Stimulated activated CD8-positive, alpha-beta memory T cell treated with anti-CD3 and anti-CD28 coated beads, Interleukin-15, amount 100 ng/mL, for 48 hours (primary cell): ENCODE measurements at places on chromosomes 2 and 18.

DNA sequence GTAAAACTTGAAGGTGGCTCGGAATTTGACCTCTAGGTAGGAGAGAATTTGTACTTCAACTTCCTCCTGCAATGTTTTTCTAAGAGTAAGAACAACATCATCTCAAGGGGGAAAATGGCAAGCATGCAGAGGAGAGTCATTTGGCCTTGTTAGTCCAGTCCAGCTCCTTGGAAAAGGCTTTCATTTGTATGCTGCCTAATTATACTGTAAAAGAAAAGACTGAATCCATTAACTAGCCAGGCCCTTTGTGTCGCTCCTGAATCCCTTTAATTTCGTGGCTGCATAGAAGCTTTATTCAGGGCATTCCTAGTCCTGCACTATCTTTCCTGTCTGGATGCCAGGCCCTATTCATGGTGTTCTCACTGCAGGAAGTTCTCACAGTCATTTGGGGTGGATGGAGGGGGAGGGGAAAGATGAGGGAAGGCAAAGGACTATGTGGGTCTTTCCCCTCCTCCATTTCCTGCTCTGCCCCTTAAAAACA lies 36.0 kb downstream of the PHLPP1 start:
- DNase-seq, result no peak

GRCh38 chr2:24424387-24424786 lies 64.1 kb upstream of the ITSN2 start:
- no peak for DNase-seq

DNA sequence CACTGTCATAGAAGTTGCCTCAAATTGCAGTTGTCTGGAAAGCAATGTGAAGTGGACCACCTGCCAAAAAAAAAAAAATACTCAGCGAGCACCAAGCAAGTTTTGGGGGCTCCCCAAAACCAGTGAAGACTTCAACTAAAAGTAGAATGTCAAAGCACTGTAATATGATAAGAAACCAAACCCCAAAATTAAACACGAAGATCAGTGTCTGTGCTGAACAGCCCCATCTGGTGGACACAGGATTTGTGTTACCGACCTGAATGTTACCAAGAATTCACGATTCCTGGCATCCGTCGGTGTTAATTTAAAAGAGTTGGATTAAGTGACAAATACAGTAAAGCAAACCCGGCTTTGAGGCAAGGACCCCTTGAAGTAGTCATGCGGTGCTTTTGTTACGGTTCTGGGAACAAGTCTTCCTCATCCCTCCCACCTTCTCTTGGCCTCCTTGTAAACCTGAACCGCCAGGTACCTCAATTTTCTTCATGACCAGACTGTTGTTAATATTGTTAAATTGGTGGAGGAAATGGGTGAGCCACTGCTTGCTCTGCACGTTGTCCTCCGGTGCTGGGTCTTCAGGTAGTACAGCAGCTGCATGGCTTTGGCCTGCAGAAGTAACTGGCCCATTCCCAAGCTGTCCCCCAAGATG lies 31.3 kb upstream of the SSB start:
- peak; percentile 10 for DNase-seq

DNA sequence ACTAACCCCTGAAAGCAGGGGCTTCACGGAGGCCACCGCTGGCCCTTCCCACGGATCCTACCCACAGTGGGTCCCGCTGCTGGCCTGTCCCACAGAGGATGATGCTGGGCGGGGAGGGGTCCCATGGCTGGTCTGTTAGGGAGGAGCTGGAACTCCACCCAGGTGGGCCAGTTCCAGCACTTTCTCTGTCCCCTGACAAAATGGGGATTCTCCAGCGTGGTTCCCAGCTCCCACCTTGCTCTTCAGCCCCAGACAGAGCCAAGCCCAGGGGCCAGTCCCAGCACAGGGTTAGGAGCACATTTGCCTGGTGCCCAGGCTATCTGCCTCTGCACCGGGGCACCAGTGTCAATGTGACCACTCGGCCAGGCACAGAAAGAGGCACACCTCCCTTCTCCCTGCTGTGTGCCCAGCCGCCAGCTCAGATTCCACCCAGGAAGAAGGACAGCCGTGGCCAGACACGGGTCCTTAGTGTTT lies 50.0 kb downstream of the ANKMY1 start:
- no peak for DNase-seq

DNA sequence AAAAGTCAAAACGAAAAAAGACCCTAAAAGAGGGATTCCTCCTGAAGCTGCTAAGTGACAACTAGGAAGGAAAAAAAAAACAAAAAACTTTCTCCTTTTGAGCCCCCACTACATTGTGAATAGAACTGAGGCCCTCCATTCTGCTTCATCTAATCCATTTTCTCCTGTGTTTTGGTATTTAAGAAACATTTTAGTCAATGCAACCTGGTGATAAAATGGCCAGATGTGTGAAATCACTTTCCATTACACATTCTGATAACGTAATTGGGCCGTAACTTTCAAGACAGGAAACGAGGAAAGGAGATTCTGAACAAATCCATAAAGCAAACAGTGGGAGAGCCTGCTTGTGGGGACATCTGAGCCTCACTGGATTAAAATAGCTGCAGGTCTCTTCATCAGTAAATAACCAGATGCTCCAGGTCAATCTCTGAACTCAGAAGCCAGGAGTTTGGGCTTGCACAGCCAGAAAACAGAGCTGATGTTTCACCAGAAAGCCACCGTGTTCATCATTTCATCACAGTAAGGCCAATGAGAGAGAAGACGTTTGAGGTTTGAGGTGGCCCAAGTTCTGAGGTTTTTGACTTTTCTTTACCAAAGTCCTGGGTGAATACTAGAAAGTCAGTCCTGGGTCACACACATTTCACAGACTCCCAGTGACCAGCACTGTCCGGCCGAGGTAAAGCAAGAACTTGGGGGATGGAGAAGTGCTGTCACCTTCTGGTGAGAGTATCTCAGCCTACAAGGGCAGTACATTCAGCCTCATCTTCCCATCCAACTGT lies 47.8 kb downstream of the TGFA start:
- no peak for DNase-seq

- no peak for DNase-seq
These were observed 76.5 kb downstream of the BABAM2 start for GRCh38 chr2:27967076-27967475.

GRCh38 chr2:50614056-50614455 lies 417.9 kb downstream of the NRXN1 start:
- DNase-seq, result no peak

DNA sequence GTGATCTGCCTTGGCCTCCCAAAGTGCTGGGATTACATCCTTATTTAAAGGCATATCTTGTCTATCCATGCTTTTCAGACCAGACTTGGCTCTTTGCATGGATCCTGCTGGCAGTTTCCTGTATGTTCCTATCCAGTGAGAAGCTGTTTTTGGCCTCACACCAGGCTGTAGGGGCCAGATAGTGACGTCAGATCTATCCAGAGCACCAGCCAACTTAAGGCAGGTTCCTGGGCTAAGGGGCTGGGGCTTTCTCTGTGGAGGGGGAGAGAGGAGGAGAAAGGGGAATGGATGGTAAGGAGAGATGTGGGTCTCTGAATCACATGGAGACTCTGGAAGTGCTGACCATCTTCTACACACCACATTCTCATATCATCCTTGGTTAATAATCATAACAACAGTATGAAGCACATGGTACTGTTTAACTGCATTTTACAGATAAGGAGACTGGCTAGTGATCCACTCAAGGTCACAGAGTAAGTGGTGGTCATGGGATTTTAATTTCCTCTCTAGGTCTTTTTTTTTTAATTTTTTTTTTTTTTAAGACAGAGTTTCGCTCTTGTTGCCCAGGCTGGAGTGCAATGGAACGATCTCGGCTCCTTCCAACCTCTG lies 2.0 kb upstream of the FAM117B start:
- DNase-seq, result no peak

GRCh38 chr2:67904566-67904965 lies 158.2 kb downstream of the C1D start:
- no peak for DNase-seq

DNA sequence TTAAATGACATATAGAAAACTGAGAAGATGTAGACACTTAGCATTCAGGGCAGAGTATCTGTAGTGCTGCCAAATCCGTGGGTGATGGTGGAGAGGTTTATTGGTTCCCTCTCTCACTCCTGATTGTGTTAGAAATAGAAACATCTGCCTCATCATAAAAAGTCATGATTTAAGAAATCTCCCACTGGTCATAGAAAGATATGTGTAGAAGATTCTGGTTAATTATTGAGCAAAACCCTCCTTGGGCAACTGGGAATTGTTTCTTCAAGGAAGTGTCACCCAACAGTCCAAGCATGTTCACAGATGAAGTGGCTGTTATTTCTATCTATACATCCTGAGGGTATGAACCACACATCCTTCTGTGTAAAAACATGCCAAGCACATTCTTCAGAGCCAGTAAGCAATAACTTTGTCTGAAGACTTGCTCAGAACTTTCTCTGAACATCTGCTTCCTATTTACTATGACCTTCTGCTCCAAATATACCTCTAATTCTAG lies 33.6 kb upstream of the CHRNA1 start:
- no peak for DNase-seq
